Stimulated activated CD8-positive, alpha-beta memory T cell treated with anti-CD3 and anti-CD28 coated beads, Interleukin-4, amount 100 ng/mL, for 4 hours (primary cell): ENCODE measurements at places on chromosomes 1 and 21.

DNA sequence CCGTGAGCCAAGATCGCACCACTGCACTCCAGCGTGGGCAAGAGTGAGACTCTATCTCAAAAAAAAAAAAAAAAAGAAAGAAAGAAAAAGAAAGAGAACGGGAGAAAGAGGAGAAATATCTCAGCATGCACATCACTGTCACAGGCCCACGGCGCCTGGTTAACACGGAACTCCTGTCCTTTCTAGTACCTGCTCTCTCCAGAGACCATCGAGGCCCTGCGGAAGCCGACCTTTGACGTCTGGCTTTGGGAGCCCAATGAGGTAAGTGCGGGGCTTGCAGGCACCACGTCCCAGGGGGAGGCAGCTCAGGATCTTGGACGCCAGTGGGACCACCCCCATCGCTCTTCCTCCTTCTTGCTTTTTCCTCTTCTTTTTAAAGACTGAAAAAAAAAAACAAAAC, 100.4 kb downstream of the PDE9A start:
- DNase-seq, result no peak

- DNase-seq, result no peak
These were observed 57.3 kb upstream of the DIRAS3 start for GRCh38 chr1:68107771-68108170.

DNA sequence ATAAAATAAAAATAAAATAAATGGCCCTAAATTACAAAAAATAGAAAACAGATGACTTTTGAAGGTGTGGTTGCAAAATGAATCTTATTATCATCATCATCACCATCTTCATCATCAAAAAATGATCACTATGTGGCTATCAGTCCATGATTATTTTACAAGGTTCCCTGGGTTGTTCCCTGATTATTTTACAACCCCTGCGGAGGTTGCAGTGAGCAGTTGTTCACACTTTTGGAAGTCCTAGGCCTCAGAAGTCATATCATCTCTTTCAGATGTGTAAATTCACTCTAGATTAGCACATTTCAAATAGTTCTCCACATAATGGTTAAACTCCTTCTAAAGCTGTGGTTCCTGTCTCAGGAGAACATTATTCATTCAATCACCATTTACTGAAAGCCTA, 57.4 kb upstream of the NR5A2 start:
- no peak for DNase-seq

- DNase-seq, result no peak
These were observed 75.0 kb upstream of the DPT start for GRCh38 chr1:168803806-168804510.

DNA sequence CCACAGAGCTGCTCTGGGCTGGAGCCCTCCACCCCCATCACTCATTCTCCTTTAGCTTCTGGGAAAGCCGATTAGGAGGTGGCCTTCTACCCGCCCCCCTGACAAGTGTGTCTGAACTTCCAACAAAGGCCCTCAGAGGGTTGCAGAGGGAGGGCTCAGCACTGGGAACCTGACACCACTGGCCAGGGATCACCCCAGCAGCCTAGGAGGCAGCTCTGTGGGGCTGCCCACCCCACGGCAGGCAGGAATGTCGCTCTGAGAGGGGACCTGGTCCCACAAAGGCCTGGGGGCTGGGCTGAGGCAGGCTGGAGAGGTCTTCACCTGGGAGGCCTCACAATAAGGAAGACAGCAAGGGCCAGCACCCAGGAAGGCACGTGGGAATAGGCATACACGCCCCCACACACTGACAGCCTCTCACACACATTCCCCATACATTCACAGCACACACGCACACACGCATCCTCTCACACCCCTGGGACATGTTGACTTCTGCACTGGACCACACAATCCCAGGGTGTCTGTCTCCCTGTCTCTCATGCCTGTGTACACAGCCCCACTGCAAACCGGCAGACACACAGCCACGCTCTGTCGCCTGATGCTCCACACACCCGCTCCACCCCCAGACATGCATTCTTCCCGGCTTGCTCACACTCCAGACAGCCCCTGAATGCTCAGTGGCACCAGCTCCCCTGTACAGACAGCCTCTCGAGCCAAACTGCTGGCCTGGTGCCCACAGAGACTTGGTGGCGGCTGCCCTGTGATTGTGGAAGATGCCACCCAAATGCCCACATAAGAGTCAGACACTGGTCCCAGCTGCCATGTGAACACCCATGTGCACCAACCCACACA, 30.7 kb downstream of the DMBX1 start:
- DNase-seq, result no peak

GRCh38 chr1:230309646-230310177, 116.4 kb downstream of the PGBD5 start:
- no peak for DNase-seq

GRCh38 chr21:36125512-36126207, 9.2 kb upstream of the CBR3 start:
- DNase-seq, result no peak
